ENCODE measurements at places on chromosomes 11 and 22.

DNA sequence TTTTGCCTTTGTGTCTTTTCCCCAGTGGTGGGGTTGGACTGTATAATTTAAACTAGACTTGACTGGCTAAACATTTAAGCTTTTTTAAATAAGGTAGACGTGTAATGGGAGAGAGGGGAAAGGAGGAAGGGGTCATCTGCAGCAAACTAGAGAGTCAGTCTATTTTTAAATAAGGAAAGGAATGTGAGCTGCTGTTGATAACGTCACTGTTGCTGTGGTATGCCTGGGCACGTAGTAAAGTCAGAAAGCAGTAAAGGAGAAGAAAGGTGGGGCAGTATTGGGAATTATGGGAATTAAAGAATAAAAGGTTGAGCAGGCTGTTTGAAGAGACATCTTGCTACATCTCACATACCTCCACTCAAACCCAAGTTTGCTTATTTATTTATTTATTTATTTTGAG, 80.4 kb upstream of the FSHB start:
- no peak for DNase-seq

DNA sequence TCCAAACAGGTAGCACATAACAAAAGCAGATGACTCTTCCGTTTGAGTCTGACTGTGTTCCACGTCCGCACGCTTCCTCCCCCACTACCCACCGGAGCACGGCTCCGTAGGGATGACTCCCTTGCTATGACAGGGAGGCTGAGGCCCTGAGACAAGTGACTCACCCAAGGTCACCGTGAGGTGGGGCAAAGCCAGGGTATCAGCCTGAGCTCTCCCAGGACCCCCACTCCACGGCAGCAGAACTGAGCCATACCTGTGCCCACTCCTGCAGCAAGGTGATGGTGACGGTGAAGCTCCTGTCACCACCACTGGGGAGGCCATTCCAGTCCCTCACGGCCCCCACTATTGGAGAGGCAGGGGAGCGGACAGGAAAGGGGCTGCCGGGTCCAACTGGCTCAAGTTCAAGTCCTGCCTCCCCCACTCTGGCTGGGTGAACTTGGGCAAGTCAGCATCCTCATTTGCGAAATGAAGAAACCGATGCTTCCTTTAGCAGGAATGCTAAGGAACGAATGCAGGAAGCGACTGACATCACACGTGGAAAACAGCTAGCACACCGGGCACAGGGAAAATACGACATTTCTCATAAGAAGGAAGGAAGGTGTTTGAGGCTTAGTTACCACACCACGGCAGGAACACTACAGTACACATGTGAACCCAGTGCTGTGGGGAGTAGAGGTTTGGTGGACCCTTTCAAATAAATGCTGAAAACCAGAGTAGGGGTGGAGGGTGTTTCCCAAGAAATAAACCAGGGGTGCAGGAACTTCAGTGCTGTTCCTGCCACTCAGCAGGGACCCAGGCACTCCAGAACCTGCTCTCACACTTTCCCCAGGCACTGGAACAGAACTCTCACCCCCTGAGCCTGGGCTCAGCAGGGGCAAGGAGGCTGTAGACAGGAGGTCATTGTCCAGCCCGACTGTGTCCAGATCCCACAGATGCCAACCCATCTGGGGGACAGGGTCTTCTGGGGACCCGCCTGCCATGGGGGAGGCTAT, 32.4 kb upstream of the CBX7 start:
- DNase-seq = no peak

DNA sequence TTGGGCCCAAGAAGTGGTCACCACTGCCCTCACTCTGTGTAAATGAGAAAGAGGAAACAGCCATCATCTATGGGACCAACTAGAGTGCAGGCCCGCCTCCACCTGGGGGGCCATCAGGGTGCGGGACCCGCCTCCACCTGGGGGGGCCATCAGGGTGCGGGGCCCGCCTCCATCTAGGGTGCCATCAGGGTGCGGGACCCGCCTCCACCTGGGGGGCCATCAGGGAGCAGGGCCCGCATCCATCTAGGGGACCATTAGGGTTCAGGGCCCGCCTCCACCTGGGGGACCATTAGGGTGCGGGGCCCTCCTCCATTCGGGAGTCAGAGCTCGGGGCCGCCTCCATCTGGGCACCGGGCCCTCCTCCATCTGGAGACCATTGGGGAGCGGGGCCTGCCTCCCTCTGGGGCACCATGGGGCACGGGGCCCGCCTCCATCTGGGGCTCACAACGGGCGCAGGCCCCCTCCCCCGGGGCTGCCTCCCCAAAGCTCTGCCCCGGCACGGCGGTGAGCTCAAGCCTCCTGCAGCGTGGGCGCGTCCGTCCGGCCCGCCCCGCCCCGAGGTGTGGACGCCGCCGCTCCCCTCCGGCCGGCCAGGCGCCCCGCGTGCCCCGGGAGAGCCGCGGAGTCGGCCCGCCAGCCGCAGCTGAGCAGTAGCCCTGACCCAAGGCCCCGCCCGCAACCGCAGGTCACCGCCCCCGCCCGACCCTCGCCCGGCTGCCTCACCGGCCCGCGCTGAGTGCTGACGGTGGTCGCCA, 512 bp downstream of the TOLLIP start:
- DNase-seq = no peak

- no peak for DNase-seq
Measured at GRCh38 chr22:48494256-48494967, 1333.3 kb downstream of the BRD1 start.

GRCh38 chr22:48919187-48919590, 908.5 kb downstream of the BRD1 start:
- DNase-seq = no peak

DNA sequence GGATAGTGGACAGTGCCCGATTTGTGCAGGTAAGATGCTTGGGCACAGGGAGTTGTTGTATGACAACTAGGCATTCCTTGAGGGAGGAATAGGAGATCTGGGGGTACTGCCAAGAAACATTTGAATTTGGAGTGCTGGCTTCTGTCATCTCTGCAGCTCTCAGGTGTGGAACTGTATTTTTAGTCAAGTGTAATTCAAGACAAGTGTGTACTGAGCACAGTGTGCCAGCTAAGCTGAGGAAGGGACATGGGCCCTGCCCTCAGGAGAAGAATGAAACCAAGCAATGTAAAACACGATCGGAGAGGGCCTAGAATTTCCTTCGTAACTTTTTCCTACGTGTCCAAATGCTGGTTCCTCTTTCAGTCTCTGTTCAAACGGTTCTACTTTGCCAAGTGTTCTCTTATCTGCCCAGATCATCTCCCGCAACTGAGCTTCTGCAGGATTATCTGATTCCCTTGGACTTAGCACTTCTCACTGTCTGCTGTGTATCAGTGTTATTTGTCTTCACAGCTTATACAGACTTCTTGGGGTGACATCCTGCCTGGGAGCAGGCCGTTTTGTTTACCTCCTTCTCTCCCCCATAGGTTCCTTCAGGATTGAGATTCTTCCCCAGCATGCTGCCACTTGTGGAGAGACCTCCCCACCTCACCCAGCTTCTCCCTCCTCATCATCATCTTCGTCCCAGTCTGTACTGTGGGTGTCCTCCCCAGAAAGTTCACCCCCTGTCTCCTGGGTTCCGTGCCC, 27.6 kb downstream of the ART5 start:
- DNase-seq = no peak

DNA sequence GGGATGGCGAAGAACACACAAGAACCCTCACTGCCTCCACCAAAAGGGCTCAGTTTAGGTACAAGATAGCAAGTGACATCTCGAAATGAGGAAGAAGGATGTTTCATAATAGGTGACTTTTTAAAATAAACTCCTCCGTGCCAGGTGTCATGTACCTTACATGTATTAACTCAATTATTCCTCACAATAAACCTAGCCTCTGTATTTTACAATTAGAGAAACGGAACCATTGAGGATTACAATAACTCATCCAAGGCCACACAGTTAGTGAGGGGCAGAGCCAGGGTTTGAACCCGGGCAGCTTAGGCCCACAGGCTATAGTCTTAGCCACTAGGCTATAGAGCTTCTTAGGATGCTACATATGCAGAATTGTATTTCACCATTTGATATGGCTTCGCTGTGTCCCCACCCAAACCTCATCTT, 965 bp upstream of the PAMR1 start:
- no peak for DNase-seq

DNA sequence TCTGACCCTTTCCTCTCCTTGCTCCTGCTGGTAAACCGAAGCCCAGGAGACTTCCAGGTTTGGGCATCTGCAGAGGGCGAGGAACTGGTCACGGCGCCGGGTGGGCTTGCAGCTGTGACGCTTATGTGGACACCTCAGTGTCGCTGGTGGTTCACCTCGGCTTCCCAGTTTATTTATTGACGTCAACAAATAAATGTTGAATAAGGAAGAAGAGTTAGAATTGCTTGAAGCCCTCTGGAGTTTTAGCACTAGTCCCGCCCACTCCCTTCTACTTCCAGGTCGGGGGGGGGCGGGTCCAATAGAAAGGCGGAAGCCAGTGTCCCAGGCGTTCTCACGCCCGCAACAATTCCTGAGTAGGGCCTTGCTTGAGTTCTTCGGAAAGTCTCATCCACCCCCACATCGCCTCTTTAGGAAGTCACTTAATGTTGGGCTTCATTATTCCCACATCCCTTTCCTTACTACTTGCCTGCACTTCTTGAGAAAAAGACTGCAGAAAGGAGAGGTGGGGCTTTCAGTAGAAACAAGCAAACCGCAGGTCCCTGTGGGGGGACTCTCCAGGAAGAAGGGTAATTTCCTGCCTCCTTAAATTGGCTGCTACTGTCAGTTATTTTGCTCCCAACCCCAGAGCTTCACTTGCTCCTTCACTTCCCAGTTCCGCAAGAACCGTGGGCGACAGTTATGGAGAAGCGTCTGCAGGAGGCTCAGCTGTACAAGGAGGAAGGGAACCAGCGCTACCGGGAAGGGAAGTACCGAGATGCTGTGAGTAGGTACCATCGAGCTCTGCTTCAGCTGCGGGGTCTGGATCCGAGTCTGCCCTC, at the start of gene TTC9C:
TSS of gene TTC9C (plus strand) at position 316 of the 818 bp plus-strand sequence. CDS start at position 679, 363 bp downstream.
- DNase-seq = peak; percentile 37
